RPMI7951 (cell line): ENCODE measurements at places on chromosomes 16 and 17.

- DNase-seq = no peak
Measured at GRCh38 chr17:48578616-48579470, 693 bp upstream of the HOXB4 start.

DNA sequence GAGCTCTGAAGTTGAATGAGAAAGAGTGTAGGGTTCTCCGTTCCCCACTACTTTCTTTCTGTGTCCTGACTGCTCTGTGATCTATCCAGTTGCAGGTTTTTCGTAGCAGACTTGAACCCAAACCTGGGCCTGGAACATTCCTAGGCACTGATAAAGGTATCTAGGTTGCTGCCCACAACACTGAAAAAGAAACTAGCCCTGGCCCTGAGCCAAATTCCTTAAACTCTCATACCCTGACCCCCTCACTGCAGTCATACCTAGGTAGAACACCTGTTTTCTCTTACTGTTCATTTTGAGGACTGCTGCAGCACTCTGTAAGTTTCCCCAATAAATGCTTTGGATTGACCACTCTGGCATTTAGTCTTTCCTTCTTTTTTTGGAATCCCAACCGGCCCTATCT is 5.4 kb downstream of the HYDIN start:
- no peak for DNase-seq

DNA sequence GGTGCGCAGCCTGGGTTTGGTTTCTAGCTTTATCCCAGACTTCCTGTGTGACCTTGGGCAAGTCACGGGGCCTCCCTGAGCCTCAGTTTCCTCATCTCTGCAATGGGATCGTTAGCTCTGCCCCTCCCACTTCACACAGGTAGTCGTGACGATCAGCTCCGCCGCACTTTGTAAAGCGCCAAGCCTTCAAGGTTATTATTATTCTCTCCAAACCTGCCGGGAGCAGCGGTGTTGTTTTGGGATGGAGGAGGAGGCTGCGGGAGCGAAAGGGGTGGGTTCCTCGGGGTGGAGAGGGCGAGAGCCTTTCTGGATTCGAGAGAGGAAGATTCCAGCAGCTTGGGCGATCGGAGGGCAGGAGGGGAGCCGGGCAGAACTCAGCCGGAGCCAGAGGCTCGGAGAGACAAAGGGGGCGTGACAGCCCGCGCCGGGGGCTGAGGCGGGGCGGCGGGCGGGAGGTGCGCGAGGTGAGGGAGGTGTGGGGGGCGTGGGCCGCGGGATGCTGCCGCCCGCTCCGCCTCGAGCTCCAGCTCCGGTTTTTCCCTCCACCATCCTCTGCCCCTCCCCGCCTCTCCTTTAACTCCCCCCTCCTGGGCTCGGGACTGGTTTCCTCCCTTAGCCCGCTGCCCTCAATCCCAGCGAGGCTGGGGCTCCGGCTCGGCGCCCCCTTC is at the start of gene EFNB3:
TSS of gene EFNB3 (plus strand) at position 602 of the 668 bp plus-strand sequence. CDS start 397 bp downstream, outside the sequence.
- no peak for DNase-seq

GRCh38 chr17:81926451-81927151 is 934 bp downstream of the MAFG start:
- peak; percentile 85 for DNase-seq

DNA sequence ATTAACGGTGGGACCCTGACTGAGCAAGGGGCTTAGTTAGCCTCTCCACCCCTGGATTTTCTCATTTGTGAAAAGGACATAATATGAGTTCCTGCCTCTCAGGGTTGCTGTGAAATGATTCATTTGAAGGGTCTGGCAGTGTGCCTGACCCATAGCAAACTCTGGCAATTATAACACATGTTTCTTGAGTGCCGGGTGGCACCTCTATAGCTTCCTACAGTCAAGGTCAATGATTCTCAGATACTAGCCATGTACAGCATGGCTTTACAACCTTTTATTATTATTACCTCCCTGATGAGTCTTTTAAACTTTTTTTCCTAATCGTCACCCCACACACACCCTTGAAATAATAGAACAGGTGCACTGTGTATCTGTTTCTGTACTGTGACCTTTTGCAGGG is 42.1 kb downstream of the TMEM114 start:
- no peak for DNase-seq

DNA sequence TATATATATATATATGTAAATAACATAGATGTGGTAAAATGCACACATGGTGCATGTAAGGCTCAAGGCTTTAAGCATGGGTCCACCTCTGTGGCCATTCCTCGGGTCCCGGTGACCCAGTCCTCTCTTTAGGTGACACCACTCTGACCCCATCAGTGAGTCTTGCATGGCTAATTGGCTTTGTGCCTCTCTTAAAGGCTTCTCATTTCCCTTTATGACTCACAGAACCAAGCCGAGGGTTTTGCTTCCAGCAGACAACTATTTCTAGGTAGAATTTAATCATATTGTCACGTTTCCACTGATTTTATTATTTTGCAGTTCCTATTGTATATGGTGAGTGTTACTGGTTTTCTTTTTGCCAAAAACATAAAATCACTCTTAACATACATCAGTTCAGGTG is 59.7 kb downstream of the PLCG2 start:
- DNase-seq = peak; percentile 34

- peak; percentile 45 for DNase-seq
Measured at GRCh38 chr17:16491703-16492612, at the start of gene LRRC75A. TSS of gene LRRC75A (minus strand) at chr17:16492193. CDS start at chr17:16491990, 203 bp downstream.

GRCh38 chr16:68247400-68247799 is 2.2 kb downstream of the PLA2G15 start:
- no peak for DNase-seq
